ENCODE measurements at places on chromosomes 6 and 20.

DNA sequence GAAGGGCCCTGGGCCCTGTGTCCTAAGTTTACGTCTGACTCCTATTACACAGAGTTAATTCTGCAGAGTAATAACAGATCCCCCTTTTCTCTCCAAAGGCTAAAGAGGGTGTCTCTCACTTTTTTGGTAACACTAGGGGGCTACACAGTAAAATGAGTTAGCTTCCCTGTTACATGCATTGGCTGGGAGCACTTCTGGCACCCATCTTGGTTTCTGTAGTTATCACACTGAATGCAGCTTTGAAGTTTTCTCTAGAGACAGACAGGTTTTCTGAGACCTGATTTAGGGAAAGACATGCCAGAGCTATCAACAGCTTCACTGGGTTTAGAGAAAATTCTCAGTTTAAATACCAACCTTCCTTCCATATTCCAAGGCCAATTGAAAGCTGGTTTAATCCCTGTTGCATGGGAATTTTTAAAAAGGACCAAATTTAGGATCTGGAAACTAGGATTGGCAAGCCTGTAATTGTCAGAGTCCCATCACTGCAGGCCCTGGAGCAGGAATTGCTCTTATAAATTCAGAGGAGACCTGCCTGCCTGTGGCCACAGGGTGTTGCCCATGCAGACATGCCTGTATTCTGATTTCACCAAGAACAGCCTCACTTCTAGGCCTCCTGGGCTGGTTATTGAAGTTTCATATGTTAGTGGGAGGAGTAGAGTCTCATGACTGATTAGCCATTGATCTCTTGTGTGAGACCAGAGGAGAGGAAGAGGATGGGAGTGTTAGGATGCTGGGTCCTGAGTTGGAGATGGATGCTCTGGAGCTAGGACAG lies 29.4 kb downstream of the RNF8 start:
- DNase-seq, result no peak

DNA sequence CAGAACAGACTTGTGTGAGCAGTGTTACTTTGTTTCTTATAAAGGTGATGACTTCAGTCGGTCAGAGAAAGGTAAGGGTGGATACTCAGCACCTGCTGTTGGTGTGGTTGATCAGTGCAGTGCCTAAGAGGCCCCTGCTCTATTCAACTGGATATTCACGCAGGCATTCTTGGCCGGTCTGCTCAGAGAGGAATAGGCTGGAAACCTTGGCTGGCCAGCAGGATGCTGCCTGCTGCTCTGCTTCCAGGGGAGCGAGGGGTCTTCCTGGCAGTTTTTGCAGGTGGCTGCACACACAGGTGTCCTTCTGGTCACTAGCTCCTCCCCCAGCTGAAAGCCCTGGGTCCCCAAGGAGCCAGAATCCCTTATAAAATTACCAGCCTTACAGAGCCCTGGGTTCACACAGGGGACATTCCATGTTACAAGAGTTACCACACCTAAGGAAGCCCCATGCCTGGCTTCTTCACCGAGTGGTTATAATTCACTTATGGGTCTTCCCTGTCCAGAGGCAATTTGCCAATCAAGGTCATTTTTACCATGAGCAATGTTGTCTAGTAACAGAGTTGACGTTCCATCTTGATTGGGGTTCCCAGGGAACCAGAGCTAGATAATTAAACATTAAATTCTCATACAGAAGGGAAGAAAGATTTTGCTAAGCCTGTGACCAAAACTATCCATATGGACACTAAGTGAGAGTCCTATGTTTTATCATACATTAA lies 16.4 kb downstream of the SYNJ2 start:
- DNase-seq, result no peak

DNA sequence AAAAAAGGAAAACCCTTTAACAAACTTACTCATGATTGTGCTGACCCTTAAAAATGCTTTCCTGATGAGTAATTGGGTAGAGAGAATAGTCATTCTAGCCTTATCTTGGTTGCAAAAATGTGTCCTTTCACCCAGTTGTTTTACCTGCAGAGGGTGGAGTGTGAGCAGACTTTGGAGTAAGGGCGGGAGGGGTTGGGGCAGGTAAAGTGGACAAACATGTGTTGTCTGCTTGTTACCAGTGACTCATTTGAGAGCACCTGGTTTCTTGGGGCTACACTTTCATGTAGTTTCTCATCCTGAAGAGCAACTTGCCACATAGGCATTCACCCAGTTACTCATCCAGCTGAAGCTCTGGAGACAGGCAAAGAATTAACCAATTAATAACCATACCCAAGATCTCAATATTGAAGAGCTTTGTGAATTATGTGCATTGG lies 121.1 kb downstream of the TNFRSF21 start:
- no peak for DNase-seq

GRCh38 chr6:52216932-52217575 lies 27.2 kb downstream of the IL17F start:
- no peak for DNase-seq

DNA sequence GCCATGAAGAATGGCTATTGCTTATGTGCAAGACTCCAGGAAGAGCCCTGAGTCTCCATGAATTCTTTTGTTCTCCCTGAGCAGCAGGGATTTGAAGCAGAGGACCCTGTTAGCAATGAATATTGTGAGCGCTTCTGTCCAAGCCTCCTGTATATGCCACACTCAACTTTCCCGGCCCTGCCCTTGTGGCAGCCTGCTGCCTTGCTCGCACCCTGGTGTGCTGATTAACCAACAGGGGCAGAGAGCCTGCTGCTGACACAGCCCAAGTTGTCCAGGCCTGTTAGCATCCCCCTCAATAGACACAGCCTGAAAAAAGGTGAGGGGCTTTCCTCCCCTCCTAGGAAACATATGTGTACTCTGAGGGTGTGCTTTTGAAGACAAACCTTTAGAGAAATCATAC lies 131.4 kb downstream of the BMP2 start:
- no peak for DNase-seq

- no peak for DNase-seq
Observed at GRCh38 chr6:41504466-41505121, 41.6 kb upstream of the FOXP4 start.

DNA sequence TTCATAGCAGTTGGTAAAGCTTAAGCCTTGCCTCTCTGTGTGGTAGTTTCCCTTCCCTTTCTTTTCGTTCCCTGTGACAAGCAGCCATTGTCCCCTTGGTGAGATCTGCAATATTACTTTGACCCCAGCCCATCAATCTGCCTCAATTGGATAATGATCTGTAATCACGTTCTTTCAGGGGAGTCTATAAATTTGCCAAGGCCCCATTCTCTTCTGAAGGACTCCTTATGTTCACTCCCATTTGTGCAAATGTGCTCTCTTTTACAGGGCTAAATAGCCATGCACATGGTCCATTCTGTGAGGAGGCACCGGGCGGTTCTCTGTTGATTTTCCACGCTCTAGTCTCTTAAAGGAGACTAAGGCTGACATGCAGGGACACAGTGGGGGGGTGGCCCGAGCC lies 660.4 kb upstream of the SLC35B3 start:
- DNase-seq, result no peak

- DNase-seq, result no peak
Observed at GRCh38 chr6:2502998-2503674, 247.6 kb downstream of the MYLK4 start.

GRCh38 chr6:13827032-13827431 lies 12.7 kb upstream of the MCUR1 start:
- DNase-seq, result no peak

DNA sequence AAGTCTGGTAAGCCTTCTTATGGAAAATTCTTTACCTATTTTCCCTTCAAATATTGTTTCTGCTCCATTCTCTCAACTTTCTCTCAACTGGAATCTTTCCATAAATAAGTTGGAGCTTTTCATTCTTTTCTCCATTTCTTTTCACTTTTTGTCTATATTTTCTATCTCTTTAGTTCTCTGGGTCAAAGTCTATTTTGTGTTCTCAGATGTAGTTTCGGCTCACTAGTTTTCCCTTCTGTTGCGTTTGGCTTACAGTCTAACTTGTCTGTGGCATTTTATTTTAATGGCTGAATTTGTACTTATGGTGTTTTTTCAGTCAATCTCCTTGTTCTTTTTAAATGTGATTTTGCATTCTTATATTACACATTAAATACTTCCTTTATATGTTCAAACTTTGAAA lies 14.1 kb upstream of the SLC22A2 start:
- no peak for DNase-seq

GRCh38 chr6:43833223-43833995 lies 63.4 kb downstream of the VEGFA start:
- no peak for DNase-seq

DNA sequence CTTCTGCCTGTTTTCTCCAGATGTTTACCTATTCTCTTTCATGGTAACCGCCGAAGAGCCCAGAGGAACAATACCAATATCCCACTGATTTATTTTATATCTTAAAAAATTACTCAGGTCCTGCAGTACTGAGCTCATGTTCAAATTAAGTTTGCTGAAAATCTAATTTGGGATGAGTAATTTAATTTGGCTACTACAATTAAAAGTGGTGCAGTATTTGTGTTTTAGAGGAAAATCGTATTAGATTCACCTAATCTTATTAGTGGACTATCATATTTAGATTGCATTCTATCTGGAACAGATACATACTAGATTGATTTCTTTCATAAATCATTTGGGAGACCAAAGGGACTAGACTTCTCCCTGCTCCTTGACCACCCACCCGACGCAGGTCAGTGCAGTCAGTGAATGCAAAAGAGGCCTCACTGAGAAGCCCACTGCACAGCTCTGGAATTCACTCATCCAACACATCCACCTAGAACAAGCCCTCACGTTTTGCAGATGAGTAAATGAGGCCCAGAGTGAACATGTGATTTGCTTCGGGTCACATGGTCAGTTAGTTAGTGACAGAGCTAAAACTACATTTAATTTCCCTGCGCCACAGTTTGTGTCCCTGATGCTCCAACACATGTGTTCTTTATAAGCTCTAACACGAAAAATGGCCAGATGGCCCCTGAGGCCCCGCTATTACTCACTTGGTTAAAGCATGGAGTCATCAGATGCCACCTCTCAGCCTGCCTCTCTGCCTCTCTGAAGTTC lies 101.8 kb downstream of the TRERF1 start:
- DNase-seq, result no peak

GRCh38 chr6:128740951-128741350 lies 142.0 kb upstream of the LAMA2 start:
- no peak for DNase-seq

GRCh38 chr20:16350465-16350864 lies 222.8 kb downstream of the KIF16B start:
- no peak for DNase-seq

GRCh38 chr6:30749554-30750378 lies 5.4 kb upstream of the IER3 start:
- no peak for DNase-seq

DNA sequence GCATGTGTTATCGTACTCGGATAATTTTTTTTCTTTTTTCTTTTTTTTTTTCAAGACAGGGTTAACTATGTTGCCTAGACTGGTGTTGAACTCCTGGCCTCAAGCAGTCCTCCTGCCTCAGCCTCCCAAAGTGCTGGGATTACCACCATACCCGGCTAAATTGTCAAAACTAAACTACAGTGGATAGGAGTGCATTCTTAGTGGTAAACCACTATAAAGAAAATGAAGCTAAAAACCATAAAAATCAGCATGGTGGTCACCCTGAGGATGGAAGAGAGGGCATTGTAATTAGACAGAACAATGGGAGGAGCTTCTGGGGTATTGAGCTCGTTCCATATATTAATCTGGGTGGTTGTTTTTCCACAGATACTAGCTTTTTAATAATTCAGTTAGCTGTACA lies 6.2 kb upstream of the ZNF318 start:
- DNase-seq, result no peak

GRCh38 chr20:1637755-1638154 lies 17.9 kb upstream of the SIRPB1 start:
- DNase-seq, result no peak

DNA sequence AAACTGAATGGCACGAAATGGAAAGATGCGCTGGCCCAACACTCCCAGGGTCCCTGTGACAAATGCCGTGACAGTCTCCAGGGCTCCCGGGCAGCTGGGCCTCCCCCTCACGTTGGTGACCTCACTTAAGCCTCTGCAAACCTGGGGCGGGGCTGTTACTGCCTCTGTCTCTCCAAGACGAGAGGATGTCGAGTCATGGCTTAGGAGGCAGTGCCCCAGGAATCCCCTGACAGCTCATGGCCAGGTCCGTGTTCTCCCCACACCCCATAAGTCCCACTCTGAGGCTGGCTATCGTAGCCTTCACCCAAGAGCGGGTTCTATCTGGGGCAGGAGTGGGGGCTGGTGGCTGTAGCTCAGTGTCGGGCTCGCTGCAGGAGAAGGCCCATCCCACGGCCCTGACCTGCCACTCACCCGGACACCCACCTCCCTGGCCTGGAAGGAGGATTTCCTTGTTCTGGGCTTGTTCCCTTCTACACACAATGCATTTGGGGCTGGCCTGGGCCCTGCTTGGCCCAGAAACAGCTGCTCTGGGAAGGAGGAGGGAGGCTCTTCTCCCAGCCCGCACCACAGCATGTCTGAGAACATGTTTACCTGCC lies 5.6 kb upstream of the RPS21 start:
- no peak for DNase-seq

DNA sequence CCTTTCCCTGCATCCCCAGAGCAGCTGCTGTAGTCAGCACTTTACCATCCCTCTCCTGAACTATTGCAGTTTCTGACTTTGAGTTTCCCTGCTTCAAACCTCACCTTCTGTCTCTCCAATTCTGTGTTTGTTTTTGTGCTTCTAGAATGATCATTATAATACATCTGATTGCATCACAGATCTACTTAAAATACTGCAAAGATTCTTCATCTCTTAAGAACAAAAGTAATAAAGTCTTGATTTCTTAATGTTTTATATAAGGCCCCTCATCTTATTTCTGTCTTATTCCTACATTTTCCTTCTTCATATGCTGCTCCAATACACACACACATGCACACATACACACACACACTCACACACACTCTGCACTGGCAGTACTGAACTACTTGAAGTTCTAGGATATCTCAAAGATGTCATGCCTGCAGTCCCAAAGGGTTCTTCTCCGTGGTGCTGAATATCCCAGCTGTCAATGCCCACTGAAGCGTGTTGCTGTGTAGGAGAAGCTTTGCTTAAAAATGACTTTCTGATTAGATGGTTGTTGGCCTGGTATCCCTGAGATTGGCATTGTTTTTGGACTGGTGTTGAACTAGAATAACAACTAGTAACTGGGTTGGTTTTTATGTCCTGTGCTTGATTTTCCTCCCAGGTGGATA lies 97.2 kb downstream of the MAP3K4 start:
- DNase-seq, result no peak

GRCh38 chr20:63957004-63957689 lies 931 bp upstream of the UCKL1 start:
- no peak for DNase-seq

DNA sequence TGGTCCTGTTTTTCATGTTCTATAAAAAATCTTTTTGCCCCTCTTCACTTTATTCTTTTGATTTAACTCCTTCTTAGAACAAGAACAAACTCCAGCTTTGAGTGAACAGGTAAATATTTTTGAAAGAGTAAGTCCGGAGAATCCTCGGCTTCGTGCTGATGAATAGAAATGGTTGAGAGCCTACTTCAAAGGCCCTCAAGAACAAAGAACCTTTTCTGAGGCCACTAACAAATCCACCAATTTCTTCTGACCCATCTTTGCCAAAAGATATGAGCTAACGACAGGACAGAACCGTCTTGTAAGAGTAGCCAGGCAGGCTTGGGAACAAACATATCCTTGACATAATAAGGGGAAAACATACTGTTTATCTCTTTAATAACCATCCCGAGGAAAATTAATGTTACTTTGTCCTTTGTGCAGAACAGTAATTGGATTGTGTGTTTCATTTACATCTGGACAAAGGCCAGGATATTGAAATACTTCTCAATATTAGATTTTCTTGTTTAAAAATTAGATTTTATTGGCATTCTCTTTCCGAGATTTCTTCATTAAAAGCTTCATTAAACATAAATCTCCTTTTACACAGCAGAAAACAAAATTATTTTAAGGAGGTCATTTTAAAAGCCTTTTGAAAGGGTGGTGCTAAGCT lies 52.9 kb downstream of the NOX3 start:
- DNase-seq, result no peak

Measured in T-cell (primary cell).